ENCODE measurements at places on chromosomes 6 and 20.

- no peak for DNase-seq
Observed at GRCh38 chr6:44742828-44743372, 355.4 kb downstream of the CDC5L start.

DNA sequence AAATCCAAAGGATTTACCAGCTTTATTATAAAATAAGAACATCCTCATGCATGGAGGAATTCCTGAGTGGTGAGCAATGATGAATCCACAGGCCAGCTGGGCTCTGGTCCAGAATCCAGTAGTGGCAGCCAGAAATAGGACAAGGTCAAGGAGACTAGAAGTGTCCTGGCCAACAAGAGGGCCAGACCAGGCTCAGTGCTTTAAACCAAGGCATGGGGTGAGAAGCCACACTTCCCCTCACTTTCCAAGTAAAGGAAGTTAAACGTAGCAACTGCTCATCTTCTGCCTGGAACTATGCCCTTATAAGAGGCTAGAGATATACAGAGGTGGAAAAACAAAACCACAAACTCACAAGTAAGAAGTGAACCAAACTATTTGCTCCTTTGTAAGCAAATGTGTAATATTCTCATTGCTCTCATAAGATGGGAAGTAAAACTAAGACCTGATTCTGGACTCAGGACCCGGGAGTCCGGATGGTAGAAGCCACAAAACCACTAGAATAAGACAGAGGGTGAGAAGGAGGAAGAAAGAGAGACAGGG, 253.2 kb downstream of the UST start:
- no peak for DNase-seq

GRCh38 chr6:169921217-169921616, 169.8 kb downstream of the ERMARD start:
- DNase-seq, result no peak

DNA sequence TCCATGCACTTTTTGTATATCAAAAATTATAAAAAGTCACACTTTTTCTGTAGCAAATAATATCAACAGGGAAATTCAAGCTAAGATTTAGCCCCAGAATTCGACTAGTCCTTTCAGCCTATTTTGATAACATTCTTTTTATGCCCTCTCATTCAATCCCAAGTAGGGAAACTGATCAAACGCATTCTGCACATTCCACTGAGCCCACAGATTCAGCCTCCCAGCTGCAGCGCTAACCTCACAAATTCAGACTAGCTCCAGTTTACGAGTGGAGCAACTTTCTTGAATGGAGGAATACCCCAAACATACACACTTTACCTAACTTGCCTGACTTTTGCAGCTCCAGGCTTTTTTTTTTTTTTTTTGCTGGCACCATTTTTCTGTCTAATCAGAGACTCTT, 70.3 kb upstream of the HEY2 start:
- DNase-seq, result no peak

GRCh38 chr20:57695012-57695411, 14.8 kb downstream of the PMEPA1 start:
- no peak for DNase-seq

DNA sequence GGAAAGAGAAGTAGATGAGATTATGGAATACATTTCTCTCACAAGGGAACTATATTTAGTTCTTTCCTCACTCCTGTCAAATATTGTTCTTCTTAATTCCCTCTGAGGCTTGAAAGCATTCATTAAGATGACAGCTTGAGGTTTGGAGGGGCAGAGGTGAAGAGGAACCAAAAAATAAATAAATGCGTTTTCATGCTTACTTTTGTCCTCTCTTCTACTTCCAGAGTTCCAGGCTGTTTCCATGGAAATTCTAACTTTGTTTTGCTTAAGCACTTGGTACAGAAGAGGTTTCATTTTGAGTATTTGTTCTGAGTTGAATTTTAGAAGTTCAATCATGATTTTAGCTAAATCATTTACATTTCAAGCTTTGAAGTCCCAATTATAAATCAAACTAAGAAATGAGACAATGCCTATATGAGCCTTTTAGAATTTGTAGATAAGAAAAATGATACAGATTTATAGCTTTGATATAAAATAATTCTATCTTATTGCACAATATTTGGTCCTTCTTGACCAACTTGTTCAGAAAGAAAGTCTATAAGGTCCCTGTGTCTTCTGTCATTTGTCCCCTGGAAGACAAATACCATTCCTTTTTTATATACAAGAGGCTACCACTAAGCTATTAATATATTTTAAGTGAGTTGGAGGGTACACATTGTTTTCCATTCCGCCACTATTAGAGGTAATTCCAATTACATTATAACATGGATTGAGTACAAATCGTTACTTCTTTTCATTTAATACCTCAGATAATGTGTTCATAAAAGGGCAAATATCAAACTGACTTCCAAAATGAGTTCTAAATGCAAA, 16.3 kb downstream of the RBM24 start:
- no peak for DNase-seq

GRCh38 chr6:11833626-11834592, 55.3 kb upstream of the ADTRP start:
- DNase-seq, result no peak

GRCh38 chr6:15496345-15497131, 166.3 kb downstream of the DTNBP1 start:
- no peak for DNase-seq
